ENCODE measurements at places on chromosomes 11 and 22.

DNA sequence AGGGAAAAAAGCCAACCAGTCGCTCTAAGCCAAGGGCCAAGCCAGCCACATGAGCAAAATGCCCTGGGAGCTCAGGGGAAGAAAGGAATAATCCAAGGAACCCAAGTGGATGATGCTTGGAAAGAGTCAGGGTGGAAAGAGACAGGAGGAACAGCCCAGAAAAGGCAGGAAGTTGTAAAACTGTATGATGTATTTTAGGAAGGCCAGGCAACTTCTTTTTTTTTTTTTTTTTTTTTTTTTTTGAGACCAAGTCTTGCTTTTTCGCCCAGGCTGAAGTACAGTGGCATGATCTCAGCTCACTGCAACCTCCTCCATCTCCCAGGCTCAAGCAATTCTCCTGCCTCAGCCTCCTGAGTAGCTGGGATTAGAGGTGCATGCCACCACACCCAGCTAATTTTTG, 1.6 kb downstream of the LGALS12 start:
- DNase-seq = no peak

- no peak for DNase-seq
Measured at GRCh38 chr22:28329186-28330073, 350.2 kb downstream of the TTC28 start.

GRCh38 chr11:27700351-27701301, at the start of gene BDNF:
Gene BDNF (minus strand): TSS chr11:27700455. CDS start chr11:27658564, 41,891 bp downstream.
- no peak for DNase-seq

- no peak for DNase-seq
Measured at GRCh38 chr22:46596819-46597218, 23.4 kb upstream of the GRAMD4 start.

GRCh38 chr11:86719781-86720463, 47.5 kb upstream of the ME3 start:
- DNase-seq = no peak
